Activated CD8-positive, alpha-beta memory T cell treated with anti-CD3 and anti-CD28 coated beads for 48 hours (primary cell): ENCODE measurements at places on chromosomes 13 and 19.

GRCh38 chr19:39671739-39672363 lies 16.1 kb downstream of the LGALS16 start:
- no peak for DNase-seq

DNA sequence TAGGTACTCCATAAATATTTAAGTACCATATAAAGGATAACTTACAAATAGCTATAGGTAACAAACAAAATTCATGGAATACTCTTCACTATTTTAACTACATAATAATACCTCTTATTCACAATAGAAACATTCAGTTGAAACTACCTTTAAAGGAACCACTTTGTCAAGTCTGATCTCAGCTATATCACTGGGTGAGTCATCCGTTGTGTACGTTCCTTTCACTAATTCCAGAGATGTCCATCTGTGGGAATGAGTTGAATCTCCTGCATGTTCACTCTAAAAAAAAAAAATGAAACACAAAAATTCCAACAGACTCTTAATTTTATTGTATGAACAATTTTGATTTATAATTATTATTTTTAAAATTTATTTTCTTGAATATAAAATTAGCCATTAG lies 149.4 kb upstream of the FBXL3 start:
- no peak for DNase-seq

- no peak for DNase-seq
Observed at GRCh38 chr13:88464851-88465250, 793.7 kb downstream of the SLITRK5 start.

GRCh38 chr19:37990362-37990761 lies 83.4 kb downstream of the SIPA1L3 start:
- DNase-seq, result no peak

DNA sequence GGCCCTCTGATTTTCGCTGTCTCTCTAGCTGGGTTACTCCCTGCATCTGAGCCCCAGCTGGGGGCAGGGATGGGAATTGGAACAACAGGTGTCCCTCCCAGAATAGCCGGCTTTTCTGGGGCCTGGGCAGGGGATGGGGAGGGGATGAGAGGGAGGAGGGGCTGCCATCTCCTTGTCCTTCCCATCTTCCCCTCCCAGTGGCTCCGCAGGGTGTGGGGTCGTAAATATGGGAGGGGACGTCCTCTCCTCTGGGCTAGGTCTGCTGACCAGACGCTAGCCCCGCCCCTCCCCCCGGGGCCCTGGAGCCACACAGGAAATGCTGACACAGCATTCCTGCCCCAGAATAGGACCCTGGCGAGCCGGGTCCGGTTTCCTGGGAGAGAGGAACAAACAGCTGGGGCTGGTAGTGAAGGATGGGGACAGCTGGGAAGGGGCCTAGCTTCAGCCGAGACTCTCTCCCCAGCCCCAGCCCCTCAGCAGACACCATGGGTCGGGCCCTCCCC lies 1.1 kb downstream of the RYR1 start:
- DNase-seq, result no peak

GRCh38 chr13:60152114-60152513 lies 11.6 kb downstream of the DIAPH3 start:
- no peak for DNase-seq

- DNase-seq, result no peak
Observed at GRCh38 chr19:10544753-10545251, 1.1 kb downstream of the ATG4D start.
